ENCODE measurements at places on chromosomes 7 and 10. TPM values are rescaled to one million over a fixed set of nuclear protein-coding genes. Genes with fewer than 3 reads are reported as not detected.

The EEPD1 gene
- polyA plus RNA-seq, result 4.2 TPM

The RBP4 gene
- polyA plus RNA-seq, result 0.73 TPM

The IFIT3 gene
- not detected for polyA plus RNA-seq

The CRHR2 gene
- 0.42 TPM for polyA plus RNA-seq

The HKDC1 gene
- 0.07 TPM for polyA plus RNA-seq

The XRCC2 gene
- polyA plus RNA-seq, result 1.2 TPM

The STAG3 gene
- polyA plus RNA-seq, result not detected

All from neural cell (in vitro differentiated cells).